Left lung (tissue), 14 donors: ENCODE measurements at places on chromosomes 11 and 22.

DNA sequence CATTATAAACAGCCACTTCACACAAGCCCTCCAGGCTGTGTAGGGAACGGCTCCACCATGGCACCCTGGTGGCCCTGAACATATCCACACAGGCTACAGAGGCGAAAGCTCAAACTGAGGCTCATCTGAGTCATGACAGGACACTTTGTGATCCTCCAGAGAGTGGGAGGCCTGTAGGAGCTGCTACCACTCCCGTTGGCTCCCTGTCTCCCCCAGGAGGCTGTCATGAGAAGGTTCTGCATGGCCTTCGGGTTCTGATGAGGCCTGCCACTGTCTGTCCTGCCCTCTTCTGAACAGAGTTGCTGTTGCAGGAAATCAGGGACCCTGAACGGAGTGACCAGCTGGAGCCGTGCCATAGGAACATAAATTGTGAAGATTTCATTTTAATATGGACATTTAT lies 23.8 kb upstream of the ALDH3B2 start:
- DNase-seq: no peak

DNA sequence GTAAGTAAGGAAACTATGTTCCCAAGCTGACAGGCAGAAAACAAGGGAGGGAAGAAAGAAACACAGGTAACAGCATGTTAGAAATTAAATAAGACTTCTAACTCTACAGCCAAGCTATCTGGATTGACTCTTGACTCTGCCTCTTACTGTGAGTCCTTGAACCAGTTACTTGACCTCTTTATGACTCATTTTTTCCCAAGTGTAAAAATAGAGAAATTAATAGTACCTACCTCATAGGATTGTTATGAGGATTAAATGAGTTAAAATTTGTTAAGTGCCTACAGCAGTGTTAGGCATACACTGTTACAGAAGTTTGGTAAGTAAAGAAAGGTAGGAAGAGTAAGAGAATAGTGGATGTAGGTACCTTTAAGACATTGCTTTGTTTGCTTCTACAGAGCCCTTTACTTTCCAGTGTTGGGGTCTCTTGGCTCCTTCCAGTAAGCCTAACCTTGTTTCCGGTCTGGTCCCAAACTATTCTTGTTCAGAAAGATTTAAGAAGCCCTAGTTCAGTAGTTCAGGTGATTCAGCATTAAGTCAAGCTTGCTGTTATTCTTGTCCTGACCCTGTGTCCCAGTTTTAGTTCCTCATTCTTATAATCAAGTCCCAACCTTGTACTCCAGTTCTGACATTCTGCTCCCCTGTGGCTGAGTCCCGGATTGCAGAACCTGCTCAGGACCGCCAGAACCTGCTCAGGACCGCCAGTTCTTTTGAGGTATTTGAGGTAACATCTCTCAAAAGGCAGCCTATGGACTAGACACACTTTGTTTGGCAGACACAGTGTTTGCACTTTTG lies 963.4 kb upstream of the CCDC90B start:
- peak; percentile 40 for DNase-seq

- no peak for DNase-seq
Measured at GRCh38 chr11:120702656-120703055, 191.1 kb downstream of the GRIK4 start.

- DNase-seq: no peak
Measured at GRCh38 chr11:95375886-95376285, 144.9 kb upstream of the SESN3 start.

DNA sequence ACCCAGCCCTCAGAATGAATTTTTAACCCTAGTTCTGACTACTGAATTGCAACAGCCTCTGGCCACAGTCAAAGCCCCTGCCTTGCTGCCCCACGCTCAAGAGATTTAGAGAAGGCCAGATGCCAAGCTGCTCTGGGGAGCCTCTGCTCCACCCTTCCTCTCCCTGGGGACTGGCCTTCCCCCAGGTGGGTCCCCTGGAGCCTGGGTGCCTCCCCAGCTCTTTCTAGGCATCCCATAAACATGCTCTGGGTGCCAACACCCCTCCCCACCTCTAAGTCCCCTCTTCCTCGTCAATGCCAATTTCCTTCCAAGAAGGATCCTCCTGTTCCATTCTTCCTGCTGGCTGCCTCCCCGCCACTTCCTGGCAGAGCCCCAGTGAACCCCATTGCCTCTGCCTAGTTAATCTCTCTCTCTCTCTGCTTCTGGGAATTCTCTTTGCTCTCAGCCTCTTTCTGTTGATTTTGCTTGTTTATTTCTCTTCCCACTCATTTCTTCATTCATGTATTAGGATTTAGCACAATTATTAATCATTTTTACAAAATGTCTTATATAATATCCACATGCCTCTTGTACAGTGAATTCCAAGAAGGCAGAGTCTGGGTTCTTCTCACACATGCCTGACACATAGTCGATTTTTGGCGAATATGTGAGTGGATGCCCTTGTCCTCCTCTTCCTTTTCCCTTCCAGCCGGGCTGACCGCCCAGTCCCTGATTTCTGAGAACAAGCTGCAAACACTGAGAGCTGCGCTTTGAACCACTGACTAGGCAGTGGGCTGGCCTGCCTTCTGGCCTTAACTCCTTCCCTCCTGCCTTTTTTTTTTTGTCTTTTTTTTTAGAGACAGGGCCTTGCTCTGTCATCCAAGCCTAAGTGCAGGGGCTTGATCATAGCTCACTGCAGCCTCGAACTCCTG lies 17.5 kb downstream of the UQCR10 start:
- DNase-seq: peak; percentile 56

- peak; percentile 94 for DNase-seq
Measured at GRCh38 chr11:57322256-57323166, 2.2 kb downstream of the TNKS1BP1 start.

DNA sequence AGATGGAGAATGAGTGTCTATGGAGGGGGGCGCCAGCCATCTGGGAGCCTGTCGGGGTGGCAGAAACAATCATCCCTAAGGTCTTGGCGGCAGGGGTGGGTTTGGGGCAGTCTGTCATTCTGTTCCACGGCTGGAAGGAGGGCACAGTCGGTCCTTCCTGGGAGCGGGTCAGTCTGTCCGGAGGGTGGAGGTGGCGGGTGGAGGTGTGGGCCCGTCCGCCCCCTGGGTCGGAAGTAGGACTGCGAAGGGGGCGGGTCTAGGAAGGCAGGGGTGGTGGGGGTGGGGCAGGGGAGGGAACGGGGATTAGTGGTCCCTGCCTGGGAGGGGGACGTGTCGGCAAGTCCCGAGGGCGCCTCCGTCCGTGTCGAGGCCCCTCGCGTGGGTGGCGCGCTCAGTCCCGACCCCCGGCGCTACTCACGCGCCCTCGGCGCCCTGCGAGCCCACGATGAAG lies 461 bp downstream of the TBC1D10A start:
- no peak for DNase-seq

- no peak for DNase-seq
Measured at GRCh38 chr11:61586792-61587430, 6.0 kb upstream of the SYT7 start.

DNA sequence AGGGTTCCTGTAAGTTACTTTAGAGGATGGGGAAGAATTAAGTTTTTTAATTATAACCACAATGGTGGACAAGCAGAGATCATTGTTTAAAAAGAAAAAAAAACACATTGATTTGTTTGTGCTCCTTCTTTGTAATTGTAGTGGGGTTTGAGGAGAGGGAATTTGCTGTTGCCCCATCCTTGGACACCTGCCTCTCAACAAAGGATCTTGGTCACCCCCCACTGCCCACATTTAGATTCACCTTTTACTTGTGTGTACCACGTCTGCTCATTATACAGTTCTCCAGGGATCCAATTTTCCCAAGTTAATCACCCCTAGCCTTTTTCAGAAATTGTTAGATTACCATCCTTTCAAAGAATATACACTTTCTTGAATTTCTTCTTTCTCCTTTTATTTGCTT lies 53.0 kb downstream of the DNAJC24 start:
- no peak for DNase-seq

DNA sequence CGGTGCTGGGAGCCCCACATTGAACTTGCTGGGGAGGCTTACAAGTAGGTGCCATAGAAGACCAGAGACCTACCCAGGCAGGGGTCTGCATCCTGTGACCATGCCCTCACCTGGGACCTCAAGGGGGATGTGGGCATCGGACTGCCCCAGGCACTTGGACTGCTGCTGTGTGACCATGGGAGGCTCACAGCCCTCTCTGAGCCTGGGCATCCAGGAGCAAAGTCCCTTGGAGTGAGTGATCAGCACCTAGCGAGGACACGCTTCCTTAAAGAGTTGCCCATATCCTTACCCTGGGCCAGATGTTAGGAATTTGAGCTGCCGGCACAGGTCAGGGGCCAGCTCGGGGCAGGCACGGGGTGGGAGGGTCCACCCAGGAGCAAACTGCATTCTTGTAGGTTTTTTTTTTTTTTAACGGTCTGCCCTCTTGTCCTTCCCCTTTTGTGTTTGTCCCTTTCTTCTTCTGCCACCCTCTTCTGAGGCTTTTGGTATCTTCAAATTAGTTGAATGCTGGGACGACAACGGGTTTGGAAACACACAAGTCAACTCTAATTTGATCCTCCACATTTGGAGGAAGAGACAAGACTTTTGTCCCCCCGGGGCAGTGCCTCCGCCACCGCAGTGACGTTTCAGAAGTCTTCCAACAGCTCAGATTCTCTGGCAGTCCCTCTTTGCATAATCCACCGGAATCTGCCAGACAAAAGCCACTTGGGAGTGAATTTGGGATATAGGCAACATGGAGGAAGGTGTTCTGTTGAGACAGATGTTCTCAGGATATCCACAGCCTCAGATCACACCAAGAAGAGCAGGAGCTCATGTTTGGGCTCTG lies 46.1 kb upstream of the LINC01488 start:
- DNase-seq: no peak

- DNase-seq: no peak
Measured at GRCh38 chr22:44194569-44194968, 13.8 kb downstream of the PARVG start.
